ENCODE measurements at places on chromosomes 3 and 15.

DNA sequence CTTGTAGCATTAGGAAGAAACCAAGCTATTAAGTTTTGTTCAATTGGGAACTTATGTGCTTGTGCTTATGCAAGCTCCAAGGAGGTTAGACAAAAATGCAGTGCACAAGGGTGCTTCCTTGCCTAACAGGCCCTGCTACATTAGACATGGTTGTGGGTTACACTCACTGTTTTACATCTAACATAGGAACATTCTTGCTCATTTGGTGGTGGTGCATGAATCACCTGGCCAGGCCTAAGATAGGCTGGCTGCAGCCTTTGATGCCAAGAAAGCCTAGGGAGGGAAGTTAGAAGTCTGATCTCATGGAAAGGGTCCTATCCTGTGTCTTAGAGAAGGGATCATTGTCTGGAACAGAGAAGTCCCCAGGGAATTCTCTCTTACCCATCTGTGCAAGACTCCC is 43.5 kb downstream of the CA12 start:
- DNase-seq: no peak

GRCh38 chr15:70048578-70049514 is 48.9 kb downstream of the TLE3 start:
- no peak for DNase-seq

DNA sequence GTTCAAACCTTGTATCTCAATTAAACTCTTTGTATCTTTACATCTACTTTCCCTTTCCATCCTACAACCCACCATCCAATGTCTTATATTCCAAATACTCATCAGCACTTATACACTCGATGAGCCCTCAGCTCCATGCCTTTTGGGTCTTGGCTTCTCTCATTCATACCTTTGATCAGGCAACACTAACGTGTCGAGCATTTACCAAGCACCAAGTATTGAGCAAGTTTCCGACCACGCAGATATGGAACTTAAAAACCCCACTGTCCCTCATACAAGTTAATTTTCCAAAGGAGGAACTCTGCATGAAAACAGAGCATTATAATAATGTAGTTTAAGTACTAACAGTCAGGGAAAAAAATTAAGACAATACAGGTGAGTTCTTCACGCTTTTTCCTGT is 102.8 kb downstream of the IL1RAP start:
- no peak for DNase-seq

- DNase-seq: peak; percentile 55
These were observed 61.0 kb downstream of the IQSEC1 start for GRCh38 chr3:13012221-13012691.

DNA sequence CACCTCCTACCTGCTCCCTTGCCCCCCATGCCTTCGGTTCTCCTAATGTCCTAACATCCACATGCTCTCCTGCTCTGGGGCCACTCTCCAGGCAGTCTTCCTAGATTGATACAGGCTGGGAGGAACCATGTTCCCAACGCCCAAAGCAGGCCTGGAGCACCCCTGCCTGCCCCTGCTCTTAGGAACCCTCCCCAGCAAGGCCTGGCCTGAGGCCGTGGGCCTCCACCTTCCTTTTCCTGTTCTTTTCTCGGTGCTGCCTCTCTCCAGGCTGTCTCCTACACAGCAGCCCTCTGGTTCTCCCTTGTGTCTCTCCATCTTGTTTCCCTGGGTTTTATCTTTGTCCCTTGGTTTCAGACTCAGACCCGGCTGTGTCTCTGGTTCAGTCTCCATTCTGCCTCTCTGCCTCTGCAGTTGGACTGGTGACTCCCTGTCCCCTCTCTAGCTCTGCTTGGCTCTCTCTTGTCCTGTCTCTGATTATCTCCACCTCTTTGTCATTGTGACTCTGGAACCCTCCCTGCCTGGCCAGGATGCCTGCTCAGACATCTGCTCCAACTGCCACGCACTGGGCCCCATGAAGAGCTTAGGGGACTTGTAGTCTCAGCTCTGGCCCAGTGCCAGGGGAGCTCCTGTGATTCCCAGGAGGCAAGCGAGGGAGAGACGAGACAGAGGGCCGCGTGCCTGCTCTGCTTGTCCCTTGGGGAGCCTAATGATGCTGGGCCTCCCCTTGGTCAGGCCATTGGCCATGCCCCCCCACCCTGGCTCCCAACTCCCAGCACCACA is 26.0 kb upstream of the RPL29 start:
- DNase-seq: no peak

- no peak for DNase-seq
These were observed 23.2 kb upstream of the ANPEP start for GRCh38 chr15:89837830-89838178.

DNA sequence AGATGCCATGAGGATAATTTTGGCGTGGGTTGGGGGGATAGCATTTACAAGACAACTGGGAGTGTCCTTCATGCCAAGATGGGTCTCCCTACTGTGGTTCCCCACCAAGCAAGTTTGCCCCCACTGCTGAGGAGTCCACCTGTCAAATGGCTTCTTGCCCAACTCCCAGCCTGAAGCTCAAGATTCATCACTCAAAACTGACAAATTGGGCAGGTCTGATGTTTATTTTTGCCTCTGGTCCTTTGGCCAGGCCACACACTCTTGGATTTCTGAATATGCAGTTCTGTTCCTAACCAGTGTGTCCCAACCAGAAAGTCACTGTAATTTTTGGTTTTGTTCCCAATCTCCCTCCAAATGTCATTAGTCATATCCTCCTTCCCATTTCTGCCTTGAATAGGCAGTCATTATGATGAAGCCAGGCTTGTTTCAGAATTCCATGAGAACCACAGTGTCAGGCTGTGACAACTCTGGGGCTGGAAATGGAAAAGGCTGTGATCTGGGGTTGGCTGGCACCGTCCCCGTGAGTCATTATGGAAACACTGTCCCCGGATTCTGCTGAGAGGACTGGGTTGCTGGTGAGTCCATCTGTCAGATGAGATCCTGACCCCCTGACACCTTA is 29.3 kb upstream of the MEF2A start:
- no peak for DNase-seq

DNA sequence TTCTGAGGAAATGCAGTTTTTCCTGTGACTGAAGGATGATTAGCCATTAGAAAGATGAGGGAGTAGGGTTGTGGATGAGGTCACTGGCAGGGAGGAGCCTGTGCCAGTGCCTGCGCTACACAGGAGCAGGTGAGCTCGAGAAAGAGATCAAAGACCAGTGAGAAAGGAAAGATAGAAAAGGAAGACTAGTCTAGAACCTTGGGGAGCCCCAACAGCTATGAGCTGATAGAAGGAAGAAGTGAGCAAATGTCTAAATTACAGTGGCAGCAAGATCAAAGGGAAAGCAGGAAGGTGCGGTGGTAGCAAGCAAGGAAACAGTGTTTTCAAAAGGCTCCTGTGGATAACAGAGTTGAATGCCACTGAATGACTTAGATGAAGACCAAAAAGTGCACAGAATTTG is 39.6 kb downstream of the LNP1 start:
- no peak for DNase-seq
